ENCODE measurements at places on chromosomes 4 and X.

DNA sequence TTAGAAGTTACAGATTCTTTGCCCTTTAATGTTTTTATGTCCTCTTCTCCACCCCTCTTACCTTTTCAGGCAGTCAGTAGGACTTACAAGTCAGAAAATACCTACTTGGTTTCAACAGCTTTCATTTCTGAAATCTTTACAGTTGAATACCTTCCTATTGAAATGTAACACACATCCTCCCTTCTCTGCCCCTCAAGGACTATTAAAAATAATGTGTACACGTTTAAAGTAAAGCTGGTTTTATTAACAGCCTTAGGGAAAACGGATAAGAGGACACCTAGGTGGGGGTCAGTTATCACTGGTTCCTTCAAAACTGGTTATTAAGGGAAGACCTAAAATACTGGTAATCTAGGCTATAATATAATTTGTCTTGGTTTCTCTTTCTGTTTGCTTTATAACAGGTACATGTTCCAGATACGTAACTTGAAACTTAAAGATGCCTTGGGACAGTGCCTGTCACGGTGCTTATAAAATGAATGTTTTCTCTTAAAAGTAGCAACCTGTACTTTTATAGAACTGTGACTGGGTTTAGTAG lies 1.8 kb downstream of the CCSER1 start:
- DNase-seq = no peak

DNA sequence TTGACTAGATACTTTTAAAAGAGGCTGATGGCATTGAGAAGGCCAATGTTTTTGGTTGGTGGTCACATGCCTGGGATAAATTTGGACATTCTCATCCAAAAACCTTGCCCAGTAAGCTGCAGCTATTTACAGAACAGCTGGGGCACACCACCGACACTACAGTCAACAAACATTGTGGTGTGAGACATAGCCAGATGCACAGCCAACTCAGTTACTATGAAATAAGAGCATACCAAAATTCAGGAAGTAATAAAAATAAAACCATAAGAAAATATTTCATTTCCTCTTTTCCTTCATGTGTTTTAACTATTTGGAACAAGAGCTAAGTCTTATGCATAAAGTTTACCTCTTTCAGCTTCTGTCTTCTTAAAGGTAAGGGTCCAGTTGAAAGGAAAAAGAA lies 8.8 kb downstream of the PPM1K start:
- DNase-seq = peak; percentile 74

DNA sequence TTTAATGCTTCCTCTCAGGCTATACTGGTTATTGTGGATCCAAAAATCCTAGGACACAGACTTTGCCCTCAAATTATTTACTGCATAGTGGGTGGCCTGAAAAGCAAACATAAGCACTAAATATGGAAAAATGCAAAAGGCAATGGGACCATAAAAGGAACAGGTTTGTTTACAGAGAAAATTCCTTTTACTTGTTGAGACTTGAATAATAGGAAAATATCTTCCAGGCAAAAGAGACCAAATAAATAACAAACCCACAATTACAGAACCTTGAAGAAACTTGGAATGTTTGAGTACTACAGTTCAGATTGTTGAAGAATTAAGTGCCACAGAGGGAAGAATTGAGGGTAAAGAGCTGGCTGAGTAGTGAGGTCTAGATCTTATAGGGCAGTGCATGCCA lies 711.0 kb downstream of the C4orf33 start:
- DNase-seq = no peak

DNA sequence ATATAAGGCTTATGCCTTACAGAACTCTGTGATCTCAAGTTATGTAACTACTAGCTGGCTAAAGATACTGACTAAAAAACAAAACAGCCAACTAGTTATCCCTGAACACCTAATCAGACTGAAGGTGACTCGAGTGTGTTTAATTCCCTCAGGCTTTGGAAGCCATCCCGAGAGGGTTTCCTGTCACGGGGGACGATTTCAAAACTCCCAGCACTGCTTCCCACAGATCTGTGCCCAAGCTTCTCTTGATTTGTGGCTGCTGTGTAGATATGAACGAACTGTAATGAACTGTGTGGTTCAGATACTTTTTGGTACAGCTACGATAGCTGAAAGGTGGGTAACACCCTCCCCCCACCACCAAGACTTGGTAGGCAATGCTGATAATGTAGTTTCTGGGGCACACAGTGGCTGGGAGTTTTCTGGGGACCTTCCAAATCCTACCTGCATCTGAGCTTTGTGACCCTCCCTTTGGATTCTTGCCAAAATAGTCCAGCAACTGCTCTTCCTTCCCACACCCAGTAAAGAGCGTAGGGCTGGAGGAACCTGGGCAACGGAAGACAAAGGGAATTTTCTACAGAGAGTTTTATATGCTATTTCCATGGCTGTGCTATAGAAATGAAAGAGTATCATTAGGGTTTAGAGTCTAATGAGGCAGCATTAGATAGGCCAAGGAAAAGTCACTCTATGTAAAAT lies 148.8 kb downstream of the MGST2 start:
- peak; percentile 48 for DNase-seq

DNA sequence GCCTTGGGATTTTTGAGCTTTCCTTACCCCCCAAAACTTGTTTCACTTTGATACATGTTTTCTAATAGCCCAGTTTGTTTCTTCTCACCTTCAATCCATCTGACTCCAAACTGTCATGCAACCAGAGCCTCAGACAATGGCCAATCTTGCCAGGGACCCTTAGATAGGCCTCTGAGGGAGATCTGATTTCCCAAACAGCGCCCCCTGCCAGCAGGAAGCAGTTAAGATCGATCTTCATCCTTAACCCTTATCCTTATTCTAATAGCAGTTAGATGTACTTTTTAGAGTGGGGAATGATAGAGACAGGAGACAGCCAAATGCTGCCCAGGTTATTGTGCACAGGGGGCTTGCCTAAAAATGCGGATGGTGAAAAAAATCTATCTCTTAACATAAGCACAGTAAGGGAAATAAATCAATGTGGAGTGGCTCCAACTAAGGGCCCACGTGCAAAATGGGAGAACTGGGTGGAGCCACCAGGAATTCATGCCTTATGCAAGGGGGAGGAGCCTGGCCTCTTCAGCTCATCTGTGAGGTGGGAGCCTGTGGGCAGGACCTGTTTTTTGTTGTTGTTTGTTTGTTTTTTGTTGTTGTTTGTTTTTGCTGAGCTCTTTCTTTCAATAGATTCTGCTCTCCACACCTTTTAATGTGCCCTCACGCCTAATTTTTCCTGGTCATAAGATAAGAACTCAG lies 833.6 kb upstream of the AGA start:
- no peak for DNase-seq

DNA sequence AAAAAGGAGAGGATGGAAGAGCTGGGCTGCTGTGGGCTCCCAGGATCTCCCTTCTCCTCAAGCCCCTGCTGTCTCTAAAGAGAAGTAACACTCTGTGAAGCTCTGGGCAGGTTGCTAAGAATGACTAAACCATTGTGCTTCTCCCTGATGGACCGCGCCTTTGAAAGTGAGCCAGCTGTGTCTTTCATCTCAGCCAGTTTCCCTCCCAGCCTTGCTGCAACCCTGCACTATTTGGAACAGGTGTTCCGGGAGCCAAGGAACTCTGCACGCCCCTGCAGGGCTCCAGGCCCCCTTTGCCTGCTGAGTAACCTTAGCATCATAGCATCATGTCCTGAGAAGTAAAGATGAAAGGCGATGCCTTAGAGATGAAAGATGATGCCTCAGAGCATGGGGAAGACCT lies 39.7 kb downstream of the SMIM20 start:
- no peak for DNase-seq

DNA sequence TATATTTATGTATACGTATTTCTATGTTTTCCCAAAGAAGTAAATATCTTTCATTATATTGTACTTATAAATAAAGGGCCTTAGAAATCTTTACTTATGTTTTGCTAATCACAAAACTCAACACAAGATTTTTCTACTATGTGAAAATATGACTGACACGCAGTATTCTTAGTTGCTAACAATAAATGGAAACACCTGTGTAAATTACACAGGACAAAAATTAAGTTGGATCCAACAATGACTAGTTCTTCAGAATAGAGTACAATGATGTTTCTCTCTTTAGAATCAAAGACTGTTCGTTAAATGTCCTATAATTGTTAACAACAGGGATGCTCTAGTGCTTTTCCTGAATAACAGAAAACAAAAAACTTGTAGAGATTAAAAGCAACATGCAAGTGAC lies 96.1 kb downstream of the PPP3CA start:
- DNase-seq = no peak

DNA sequence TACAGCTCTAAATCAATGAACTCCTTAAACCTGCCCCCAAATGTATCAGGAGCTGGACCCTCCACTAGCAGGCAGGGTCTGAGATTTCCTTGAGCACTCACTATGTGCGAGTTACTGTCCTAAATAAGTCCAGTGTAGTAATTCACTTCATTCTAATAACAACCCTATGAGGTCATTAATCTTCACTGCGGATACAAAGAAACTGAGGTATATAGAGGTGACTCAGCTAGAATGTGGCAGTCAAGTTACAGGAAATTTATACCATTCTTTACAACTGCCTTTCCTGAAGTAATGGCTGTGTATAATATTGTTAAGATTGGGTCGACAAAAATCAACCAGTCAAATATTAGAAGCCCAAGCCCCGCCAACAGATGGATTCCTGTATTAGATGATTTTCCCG lies 473.9 kb upstream of the FTHL17 start:
- no peak for DNase-seq

DNA sequence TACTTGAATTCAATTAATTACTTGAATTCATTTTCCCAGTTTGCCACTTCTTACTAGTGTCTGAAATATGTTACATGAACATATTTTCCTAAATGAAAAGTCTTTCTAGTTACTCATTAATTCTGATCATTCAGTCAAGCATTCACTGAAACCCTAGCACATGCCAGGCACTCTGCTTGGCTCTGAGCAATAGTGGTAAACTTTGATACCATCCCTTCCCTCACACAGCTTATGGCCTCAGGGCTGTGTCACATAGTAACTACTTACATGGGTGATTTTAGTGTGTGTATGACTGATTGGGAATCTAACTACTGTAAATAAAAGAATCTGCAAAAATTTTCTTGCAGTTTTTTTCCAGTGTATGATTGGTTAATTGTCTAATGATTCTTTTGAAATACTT lies 32.7 kb downstream of the METAP1 start:
- peak; percentile 37 for DNase-seq

DNA sequence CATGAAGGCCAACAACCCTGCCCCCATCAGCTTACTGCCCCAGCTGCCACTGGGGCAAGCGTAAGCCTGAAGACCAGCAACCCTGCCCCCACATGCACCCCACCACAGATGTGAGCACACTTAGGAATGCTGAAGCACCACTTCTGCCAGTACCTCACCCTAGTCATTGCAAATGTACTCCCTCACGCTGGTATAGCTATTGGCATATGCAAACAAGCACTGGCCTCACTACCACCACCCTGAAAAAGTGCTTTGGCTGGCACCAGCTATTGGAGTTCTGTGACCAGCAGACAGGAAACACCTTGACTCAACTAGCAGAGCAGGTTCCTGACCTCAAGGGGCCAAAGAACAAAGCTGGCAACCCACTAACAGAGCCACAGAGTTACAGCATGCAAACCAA lies 534.4 kb upstream of the POU3F4 start:
- no peak for DNase-seq

GRCh38 chrX:44156726-44157125 lies 183.5 kb upstream of the NDP start:
- DNase-seq = no peak

DNA sequence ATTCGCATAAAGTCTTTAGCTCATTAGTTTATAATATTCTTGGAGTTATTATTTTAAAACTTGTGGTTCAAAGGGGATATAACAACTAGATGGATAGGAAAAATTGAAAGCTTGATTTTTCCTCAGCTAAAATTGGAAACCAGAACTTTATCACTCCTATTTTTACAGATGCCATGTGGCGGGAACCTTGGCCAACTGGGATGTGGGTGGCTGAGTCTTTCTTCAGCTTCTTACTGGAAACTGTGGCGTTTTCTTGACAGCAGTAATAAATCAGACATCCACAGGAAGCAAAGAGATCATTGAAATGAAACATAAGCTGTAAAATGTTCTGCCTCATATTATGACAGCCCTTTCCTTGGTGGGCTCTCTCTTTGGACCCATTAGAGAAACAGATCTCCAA lies 84.1 kb downstream of the SPATA18 start:
- no peak for DNase-seq

DNA sequence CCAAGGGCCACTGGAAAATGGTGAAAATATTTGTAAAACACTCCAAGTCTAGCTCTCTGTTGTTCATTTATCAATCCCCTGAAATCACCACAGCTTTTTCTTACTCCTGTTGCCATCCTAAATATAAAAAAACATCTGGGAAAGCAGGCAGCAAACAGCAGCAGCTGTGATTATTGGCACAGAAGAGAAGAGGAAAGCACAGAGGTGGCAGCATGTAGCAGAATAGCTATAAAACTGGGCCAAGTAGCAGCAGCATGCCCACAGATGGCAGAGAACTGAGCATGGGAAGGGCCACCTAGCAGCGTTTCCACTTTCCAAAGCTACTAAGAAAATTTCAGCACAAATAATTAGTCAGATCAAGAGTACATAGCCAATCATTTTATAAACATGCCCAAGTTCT lies 307.2 kb downstream of the SLC7A11 start:
- DNase-seq = peak; percentile 1

GRCh38 chr4:161444626-161445025 lies 719.2 kb downstream of the FSTL5 start:
- no peak for DNase-seq

GRCh38 chr4:88148560-88148959 lies 9.9 kb downstream of the ABCG2 start:
- no peak for DNase-seq

GRCh38 chr4:145295547-145295946 lies 115.2 kb upstream of the OTUD4 start:
- no peak for DNase-seq

DNA sequence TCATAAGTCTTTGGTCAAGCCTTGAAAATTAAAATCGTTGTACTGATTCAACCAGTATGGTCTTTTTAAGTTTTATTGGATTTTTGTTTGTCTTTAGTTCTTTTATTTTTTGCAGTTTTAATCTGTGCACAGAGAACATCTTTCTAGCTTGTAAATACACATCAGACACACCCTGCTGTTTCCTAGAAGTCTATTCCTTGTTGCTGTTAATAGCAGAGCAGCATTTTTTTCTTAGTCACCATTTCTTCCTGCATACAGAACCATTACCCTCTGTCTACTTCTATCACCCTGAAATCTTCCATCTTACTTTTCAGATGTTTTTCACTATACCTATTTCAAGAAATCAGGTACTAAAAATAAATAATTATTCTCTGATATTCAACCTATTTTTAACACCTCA lies 375.4 kb downstream of the GRID2 start:
- no peak for DNase-seq

GRCh38 chr4:154004507-154005170 lies 215.8 kb upstream of the SFRP2 start:
- peak; percentile 97 for DNase-seq

DNA sequence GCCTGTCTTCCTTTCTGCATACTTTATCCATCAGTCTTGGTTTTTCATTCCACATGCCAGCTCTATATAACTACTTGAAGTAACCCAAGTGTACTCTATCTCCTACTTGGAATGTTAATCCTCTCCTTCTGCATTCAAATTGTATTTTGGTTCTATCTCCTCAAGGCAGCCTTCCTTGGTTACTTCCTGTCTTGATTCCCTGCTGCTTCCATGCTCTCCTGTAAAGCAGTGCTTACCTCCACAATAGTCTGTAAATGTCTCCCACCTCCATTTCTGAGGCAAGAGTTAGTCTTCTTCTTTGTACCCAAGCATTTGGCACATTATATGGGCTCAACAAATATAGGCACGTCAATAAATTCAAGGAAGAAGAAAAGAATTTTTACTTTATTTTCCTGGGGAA lies 298.4 kb downstream of the ARHGAP24 start:
- no peak for DNase-seq

Measured in AG10803 (cell line).